ENCODE measurements at places on chromosomes 11 and 22. TPM values are rescaled to one million over a fixed set of nuclear protein-coding genes. Genes with fewer than 3 reads are reported as not detected.

APOBEC3A gene
- not detected for total RNA-seq

DLG2 gene
- total RNA-seq = 0.42 TPM

SUN2 gene
- 96.1 TPM for total RNA-seq

IRAG1 gene
- total RNA-seq = 63.7 TPM

CYP2D6 gene
- total RNA-seq = not detected

UQCR10 gene
- total RNA-seq = 140 TPM

GRK3 gene
- total RNA-seq = not detected

SLN gene
- total RNA-seq = not detected

TPBGL gene
- not detected for total RNA-seq

TMEM151A gene
- not detected for total RNA-seq

PTPRCAP gene
- total RNA-seq = not detected
